Activated CD8-positive, alpha-beta memory T cell treated with anti-CD3 and anti-CD28 coated beads for 1 hour (primary cell): ENCODE measurements at places on chromosomes 5 and 9.

DNA sequence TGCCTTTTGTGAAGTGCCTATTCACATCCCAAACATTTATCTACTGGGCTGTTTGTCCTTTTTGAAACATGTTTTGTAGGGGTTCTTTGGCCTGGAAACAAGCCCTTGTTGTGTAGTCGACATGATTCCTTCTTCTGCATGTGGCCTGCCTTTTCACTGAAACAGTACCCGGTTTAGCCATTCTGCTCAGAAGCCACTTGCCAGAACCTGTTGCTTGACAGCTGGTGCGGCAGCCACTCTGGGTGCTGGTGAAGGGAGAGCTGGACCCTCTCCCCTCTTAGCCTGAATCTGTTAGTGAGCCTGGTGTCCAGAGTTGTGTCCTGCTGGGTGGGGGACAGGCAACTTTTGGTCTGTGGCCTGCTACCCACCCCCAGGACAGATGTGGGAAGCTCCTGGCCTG is 128.8 kb upstream of the CACNA1B start:
- no peak for DNase-seq

DNA sequence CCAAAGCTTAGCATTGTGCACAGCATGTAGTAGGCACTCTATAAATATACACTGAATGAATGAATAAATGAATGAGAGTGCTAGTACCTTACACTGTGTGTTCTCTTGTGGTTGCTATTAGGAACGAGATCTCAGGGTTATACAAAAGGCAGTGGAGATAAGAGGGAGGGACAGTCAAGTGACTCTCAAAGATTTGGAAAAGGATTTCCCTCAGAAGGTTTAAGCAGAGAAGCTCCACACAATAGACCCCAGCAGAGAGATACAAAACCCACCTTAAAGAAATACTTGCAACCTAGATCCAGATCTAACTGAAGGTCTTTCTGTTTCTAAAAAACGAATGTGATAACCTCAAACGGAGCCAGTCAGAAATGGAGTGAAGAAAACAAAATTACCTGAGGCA is 11.8 kb upstream of the EFNA5 start:
- DNase-seq = no peak

- DNase-seq = no peak
Observed at GRCh38 chr5:55850839-55851674, at the start of gene IL31RA. Gene IL31RA (plus strand): TSS chr5:55851357. CDS start chr5:55851571, 214 bp downstream.

DNA sequence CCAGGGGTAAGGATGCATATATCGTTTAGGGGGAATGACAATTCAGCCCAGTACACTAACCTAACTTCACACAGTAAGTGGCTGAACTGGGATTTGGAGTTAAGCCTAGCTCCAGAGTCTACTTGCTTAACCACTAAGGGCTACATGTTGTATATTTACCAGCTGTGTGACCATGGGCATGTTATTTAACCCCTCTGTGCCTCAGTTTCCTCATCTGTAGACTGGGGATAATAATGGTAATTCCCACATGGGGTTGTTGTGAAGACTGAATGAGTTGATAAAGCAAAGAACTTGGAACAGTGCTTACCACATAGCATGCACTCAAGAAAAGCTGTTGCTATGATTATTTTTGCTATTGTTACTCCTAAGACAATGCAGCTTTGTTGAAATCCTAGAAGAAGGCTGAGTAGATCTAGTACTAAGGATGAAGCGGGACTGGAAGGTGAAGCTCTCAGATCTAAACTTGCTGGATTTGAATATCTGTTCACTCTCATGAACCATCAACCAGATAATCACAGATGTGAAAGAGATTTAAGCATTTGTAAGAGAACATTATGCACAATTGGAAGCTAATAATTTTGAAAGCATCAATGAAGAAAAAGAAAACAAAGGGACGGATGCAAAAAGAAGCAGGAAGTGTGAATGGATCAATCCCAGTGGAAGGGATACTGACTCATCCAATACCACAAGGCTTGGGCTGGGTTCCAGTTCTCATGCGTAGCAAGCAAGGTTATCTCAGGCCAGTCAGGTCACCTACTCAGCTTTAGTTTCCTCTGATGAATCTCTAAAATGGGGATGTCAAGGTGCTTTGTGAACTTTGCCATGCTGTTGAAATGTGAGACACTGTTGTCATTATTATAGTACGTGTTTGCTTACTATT is 78.5 kb upstream of the TBC1D2 start:
- no peak for DNase-seq

GRCh38 chr5:53520813-53521212 is 39.6 kb upstream of the NDUFS4 start:
- no peak for DNase-seq

DNA sequence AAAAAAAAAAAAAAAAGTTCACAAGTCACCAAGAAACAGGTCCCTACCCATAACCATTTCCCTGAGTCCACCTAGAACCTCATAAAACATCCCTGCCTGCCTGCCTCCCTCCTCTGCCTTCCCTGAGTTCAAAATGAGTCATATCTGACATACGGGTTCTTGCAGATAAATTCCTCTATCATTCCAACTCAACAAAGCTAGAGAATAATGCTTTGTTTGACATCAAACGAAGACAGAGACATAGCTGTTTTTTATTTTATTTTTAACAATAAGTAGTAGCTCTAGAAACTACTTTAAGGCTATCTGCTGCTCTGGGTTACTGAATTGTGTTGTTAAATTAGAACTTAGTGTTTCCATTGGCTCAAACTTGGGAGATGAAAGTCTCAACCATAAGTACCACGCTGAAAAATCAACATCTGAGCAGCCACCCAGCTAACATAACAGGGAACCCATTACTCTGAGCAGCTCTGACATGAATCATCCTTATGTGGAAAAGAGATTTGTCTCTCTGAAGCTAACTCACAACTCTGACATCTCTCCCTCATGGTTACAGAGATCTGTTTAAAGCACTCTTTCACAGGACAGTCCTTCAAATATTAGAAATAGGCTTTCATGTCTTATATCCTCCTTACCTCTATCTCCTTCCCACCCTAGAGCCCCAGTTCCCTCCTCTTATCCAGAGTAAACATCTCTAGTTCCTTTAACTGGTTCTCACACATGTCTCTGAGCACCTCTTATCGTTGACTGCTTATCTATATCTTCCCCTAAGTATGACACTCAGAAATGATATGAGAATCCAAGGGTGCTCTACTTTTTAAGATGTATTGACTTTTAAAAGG is 12.1 kb downstream of the TMEM245 start:
- DNase-seq = no peak

DNA sequence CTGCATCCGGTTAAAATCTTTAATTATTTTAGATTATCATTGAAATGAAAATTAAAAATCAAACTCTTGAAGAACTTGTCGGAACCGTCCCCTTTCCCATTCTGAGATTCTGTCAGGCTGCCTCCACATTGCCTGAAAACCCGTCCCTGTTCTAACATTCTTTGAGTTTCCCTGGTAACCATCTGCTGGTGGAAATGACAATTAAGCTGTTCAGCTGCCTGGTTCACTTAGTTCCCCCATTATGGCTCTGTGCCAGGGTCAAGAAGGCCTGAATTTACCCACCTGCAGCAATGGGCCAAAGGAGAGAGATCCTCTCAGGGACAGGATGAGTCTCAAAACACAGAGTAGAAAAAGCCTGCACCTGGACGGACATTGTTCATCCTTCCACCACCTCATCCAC is 11.8 kb upstream of the TCOF1 start:
- no peak for DNase-seq

- DNase-seq = no peak
Observed at GRCh38 chr9:96619124-96619465, 548 bp downstream of the CDC14B start.

DNA sequence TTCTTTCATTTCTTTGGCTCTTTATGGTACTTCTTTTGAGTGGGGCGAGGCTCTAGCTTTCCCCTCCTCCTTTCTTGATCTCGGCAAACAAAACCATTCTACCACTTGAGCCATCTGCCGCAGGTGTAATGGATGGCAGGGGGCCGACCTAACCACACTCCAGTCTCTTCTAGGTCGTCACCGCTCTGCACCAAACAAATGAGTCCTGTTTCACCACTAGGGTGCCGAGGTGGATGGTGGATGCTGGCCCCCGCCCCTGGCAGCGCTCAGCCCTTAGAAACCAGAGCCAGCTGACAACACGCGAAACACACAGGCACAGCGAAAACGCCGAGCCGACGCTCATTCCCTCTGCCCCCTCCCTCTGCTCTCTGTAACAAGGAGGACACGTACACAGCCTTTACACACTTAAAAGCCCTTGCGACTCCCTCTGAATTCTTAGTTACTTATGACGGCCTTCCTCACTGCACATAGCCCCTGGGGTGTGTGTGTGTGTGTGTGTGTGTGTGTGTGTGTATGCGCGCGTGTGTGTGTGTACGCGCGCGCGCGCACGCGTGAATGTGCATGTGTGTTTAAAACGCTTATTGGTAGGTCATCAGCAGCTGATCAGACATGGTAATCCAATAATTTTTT is 199.4 kb downstream of the MEF2C start:
- no peak for DNase-seq

- DNase-seq = no peak
Observed at GRCh38 chr5:54673523-54674225, 156.1 kb downstream of the SNX18 start.

- no peak for DNase-seq
Observed at GRCh38 chr9:68428481-68428880, 72.1 kb downstream of the PGM5 start.

DNA sequence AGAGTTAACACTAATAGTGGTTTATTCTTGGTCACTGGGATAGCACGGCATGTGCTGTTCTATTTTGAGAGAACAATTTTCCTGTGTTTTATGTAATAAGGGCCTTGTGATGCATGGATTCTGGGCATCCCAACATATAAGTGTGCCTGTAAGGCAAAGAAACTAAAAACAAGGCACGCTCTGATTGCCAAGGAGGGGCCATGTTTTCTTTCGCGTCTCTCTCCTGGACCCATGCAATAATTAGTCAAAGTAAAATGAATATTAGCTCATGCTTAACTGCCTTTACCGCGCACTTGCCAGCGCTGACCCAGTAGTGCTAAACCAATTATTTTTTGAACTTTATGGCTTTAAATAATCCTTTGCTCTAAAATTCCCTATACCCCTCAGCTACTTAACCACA is 140.9 kb downstream of the PSAT1 start:
- DNase-seq = no peak

- no peak for DNase-seq
Observed at GRCh38 chr5:150797384-150797783, 18.8 kb downstream of the SMIM3 start.

DNA sequence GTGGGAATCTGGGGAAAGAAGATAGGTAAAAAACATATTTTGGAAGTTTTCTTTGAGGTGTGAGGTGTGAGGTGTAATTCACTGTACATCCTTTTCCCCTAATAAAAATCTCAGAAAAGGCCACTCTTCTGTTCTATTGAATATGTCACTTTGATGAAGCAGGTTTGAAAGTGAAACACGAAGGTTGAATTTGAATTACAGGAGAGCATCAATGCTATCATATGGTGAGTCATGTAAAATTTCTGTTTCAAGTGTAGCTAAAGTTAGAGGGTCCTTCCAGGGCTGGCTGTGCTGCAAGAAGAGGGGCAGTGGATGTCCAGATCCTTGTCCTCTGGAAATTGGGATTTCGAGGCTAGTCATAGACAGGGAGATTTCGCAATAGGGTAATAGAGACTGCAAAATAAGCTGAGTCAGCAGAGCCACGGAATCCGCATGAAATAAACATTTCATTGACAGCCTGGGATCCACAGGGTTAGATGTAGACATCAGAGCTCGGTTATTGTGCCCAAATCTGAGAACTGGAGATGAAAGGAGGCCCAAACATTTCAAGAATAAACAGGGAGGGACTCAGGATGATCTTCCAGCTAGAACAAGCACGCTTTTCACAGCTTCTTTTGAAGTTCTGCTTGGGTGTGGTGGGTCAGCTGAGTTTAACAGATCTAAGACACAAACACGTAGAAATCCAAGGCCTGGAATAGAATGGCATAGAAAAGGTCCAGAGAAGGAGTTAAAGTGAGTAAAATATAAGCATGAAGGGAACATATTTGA is 194.4 kb upstream of the CDKN2B start:
- DNase-seq = no peak

GRCh38 chr5:114308017-114308416 is 53.9 kb upstream of the KCNN2 start:
- DNase-seq = no peak

DNA sequence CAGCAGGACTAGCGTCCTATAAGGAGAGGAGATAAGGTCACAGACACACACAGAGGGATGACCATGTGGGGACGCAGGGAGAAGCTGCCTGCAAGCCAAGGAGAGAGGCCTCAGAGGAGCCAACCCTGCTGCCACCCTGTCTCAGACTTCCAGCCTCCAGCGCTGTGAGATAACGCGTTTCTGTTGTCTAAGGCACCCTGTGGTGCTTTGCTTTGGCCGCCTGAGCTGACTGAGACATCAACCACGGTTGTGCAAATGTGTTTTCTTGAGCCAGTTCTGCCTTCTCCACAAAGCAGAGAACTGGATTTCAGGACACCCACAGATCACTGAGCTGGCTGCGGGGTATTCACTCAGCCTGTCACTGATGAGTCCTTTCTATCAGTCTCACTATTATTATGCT is 149.1 kb downstream of the NXNL2 start:
- DNase-seq = no peak

- DNase-seq = no peak
Observed at GRCh38 chr5:169716287-169716686, 79.2 kb downstream of the DOCK2 start.

DNA sequence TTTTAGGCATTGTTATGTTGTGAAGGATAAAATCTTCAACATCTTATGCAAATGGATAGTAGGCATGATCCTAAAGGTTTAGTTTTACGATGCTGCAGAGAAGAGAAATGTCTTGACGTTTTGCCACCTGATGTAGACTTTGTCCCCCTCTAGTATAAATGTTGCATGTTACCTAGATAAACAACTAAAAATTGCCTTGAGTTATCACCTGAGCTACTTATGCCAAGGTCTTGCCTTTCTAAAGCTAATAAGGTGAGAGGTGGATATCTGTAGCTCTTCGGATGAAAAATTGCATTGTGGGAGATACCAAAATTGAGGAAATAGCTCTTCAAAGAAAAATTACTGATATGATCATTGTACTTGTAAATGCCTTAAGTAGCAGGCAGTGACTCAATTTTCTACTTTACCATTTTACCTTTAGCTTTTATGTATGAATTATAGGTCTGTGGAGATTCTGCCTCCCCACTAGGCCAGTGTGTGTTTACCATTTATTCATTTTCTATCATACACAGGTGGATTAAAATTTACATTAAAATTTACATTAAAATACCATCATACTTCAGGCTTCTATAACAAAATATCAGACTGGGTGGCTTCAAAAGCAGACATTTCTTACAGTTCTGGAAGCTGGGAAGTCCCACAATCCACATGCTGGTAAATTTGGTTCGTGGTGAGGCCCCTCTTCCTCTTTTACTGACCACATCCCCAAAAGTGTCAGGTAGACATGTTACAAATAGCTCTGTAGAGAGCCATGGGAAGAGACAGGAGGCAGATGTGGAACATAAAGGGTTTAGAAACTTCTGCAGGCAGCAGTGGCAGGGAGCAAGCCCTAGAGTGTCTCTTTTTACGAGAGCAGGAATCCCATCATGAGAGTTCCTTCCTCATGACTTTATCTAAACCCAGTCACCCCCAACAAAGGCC is 100.7 kb upstream of the ERBIN start:
- DNase-seq = no peak

DNA sequence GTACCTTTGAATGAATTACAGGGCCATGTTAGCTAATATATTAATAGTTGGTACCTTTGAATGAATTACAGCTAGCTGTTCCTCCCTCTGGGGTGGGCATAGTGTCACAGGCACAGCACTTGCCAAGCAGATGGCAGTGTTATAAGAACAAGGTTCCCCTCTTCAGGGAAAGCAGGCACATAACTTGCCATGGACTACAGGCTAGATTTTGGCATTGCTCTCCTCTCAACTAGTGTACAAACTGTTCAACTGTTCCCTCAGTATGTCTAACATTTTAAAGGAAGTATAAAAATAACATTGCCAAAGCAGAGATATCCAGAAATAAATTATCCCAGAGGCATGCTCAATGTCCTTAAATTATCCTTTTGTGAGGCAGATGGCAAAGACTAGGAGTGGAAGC is 33.7 kb downstream of the ABITRAM start:
- DNase-seq = no peak
